GM23248 (cell line): ENCODE measurements at places on chromosomes 6 and 20. TPM values are rescaled to one million over a fixed set of nuclear protein-coding genes. Genes with fewer than 3 reads are reported as not detected.

DNA sequence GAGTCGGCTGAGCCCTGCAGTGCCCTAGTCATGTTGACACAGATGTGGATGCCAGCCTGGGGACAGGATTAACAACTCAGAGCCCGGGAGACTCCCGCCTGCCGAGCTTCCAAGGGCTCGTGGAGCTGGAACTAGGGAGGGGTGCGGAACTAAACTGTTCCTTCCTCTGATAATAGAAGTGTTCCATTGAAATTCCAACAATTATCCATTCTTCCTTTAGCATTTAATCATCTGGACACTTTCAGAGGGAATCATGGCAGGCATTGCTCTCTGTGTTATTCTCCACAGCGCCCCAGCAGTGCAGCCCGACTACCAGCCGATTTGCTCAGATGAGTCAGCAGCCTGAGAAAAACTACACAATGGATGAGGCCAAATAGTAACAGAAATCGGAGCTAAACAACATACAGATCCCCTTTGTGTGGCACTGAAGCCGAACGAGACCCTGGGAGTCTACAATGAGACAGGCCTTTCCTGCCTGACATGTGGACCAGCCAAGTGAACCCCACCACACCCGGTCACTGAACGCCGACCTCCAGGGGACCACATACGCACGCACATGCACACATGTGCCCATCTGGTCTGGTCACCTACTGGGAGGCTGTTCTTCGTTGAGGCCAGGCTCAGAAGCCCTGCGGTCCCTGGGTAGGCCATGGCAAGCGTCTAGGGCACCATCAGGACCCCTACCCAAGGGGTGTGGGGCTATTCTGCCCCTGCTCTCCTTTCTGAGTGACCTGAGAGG lies 238.4 kb upstream of the AFDN start:
- no peak for DNase-seq
- no peaks in the 10 kb centered on the region for H3K36me3 ChIP-seq
- no peak overlapping the region for H3K27ac ChIP-seq
- no peak overlapping the region for H3K4me3 ChIP-seq

DNA sequence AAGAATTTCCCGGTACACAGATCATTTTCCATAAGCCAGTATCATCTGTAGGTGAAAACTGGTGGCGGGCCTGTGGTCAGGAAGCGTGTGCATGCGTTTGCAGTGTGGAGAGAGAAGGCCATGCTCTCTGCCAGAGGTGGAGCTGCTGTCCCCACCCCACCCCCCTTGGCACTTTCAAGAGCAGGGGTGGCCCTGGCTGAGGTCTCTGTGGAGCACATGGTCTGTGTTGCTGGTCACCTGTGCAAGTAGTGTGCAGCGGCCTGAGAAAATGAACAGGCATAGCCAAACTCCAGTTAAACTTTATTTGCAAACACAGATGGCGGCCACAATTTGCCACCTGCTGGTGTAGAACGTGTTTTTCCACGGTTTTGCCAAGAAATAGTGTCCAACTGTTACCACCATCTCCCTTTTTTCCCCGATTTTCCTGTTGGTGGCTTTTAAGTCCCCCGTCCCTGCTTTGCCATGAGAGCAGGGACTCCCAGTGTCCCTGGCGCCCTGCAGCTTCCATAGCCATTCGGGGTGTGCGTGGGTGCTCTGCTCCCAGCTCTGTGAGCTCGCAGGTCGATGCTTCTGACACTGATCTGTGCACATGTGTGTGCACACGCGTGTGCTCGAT lies 2.5 kb downstream of the ADRM1 start:
- peaks cover 14% of the 10 kb centered on the region for H3K4me1 ChIP-seq
- H3K4me3 ChIP-seq: peak overlapping the region; percentile 83
- no peak overlapping the region for H3K27ac ChIP-seq
- peaks cover 8% of the 10 kb centered on the region; the same call in 1 of the 2 replicates for H3K36me3 ChIP-seq

Gene HTR1B
- not detected in 2 replicates for total RNA-seq

Gene GTF2H4
- 12.8 and 21.7 TPM in 2 replicates for total RNA-seq

GRCh38 chr20:38270869-38271605 lies 10.5 kb upstream of the KIAA1755 start:
- H3K4me1 ChIP-seq: peaks cover 46% of the 10 kb centered on the region
- no peaks in the 10 kb centered on the region for H3K27me3 ChIP-seq
- H3K4me3 ChIP-seq: no peak overlapping the region

GRCh38 chr20:36030149-36030548 lies 61.8 kb downstream of the CNBD2 start:
- no peaks in the 10 kb centered on the region for H3K4me1 ChIP-seq
- no peak overlapping the region for H3K4me3 ChIP-seq
- H3K27me3 ChIP-seq: no peaks in the 10 kb centered on the region
- DNase-seq: no peak
- H3K36me3 ChIP-seq: no peaks in the 10 kb centered on the region

Gene CBFA2T2
- total RNA-seq: 5.3 and 8.6 TPM in 2 replicates

DNA sequence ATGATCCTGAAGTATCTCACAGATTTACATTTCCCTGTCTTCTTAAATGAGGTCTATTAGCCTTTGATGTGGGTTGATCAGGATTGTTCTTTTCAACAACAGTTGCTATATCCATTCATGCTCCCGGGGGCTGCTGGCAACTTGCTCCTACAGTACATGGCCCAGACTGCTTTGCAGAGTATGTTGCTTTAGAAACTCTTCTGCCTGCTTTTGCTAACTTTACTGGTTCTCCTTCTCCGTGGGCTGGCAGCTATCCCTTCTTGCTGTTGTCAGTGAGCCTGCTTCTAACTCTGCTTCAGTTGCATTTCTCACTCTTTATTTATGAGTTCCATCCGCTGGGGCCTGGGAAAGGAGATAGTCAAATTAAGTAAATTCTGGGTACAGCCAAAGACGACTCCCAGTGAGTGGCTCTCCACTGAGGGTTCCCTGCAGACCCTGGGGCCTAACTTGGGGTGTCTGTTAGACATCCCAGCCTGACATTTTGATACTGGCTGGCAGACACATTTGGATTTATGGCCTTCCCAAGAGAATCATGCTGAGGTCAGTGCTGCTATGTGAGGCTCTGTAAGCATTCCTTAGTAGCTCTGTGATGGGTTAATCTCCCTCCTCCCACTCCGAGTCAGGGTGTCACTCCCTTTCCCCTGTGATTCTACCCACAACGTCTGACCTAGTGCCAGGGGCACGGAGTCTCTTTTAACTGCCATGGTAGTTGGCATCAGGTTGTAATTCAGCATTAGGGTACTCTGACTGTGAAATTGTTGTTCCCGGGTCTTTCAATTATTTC lies 73.6 kb downstream of the SLX4IP start:
- H3K4me1 ChIP-seq: peaks cover 31% of the 10 kb centered on the region
- H3K27me3 ChIP-seq: no peaks in the 10 kb centered on the region
- H3K27ac ChIP-seq: peak overlapping the region; percentile 44
- H3K4me3 ChIP-seq: no peak overlapping the region
- H3K36me3 ChIP-seq: no peaks in the 10 kb centered on the region

DNA sequence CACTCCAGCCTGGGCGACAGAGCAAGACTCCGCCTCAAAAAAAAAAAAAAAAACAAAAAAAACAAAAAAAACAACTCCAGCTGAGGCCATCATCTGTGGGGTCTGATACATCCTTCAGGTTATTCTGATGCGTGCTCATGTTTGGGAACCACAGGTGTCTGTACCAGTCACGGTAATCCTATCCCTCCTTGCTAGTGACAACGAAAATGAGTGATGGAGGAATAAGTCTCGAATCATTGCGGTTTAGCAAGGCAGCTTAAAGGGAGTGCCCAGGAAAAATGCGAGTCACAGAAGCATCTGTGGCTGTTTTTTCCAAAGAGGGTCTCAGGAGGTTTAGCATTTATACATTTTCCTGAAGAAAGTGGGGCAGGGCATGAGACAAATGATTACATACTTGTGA lies 48.8 kb downstream of the MCUR1 start:
- H3K36me3 ChIP-seq: no peaks in the 10 kb centered on the region
- H3K4me1 ChIP-seq: peaks cover 49% of the 10 kb centered on the region
- H3K27ac ChIP-seq: peak overlapping the region; percentile 58
- no peaks in the 10 kb centered on the region for H3K27me3 ChIP-seq
- no peak overlapping the region for H3K4me3 ChIP-seq

- H3K4me1 ChIP-seq: no peaks in the 10 kb centered on the region
- no peak overlapping the region for H3K4me3 ChIP-seq
Observed at GRCh38 chr6:147678253-147678652, 169.8 kb downstream of the SAMD5 start.

- H3K27me3 ChIP-seq: no peaks in the 10 kb centered on the region
- H3K4me3 ChIP-seq: peak overlapping the region; percentile 67
- H3K4me1 ChIP-seq: peaks cover 63% of the 10 kb centered on the region
- DNase-seq: peak; percentile 75
Observed at GRCh38 chr6:118708744-118709143, 57.4 kb upstream of the CEP85L start.

GRCh38 chr20:33130568-33131061 lies 37.3 kb upstream of the BPIFA2 start:
- H3K36me3 ChIP-seq: no peaks in the 10 kb centered on the region
- H3K27me3 ChIP-seq: peaks cover 9% of the 10 kb centered on the region; the same call in 1 of the 2 replicates
- H3K27ac ChIP-seq: peak overlapping the region; percentile 58
- H3K4me1 ChIP-seq: peaks cover 6% of the 10 kb centered on the region
- DNase-seq: peak; percentile 92

Gene EBF4
- total RNA-seq: 0.76 TPM in 1 of 2 replicates, not detected in the other

Gene MYLK4
- total RNA-seq: 0.43 and 0.51 TPM in 2 replicates

Gene RNF39
- not detected in 2 replicates for total RNA-seq

Gene PRSS16
- 0.86 TPM in 1 of 2 replicates, not detected in the other for total RNA-seq

DNA sequence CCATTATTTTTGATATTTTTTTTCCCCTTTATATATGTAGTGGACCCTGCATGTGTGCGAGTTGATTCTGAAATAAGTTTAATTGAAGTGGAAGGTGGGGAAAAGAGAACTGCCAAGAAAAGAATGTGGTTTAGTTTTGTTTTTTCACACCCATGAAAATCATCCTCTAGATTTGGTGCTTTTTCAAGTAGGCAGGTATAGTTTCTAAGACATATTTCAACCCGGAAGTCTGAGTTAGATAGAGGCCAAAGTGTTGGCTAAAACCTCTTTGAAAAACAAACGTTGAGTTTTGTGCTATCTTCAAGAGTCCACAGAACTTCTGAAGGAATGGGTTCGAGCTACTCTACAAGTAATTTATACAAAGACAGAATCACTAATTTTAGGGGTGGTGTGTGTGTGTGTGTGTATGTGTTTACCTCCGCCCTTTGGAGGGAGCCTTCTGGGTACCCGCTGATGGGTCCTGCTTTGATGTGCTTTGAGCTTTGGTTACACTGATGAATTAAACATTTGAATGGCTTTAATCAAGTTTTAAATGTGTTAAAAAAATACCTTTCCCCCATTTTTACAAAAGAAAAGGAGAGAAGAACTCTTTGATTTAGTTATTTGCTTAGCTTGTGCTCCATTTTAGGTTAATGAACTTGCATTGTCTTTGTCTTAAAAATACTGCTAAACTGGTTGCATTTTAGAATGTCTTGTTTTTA lies 2.5 kb downstream of the RREB1 start:
- peaks cover 37% of the 10 kb centered on the region for H3K4me1 ChIP-seq
- DNase-seq: no peak
- no peaks in the 10 kb centered on the region for H3K27me3 ChIP-seq
- H3K27ac ChIP-seq: peak overlapping the region; percentile 81

Gene DTD1
- 64.6 and 73.3 TPM in 2 replicates for total RNA-seq

Gene OPRM1
- not detected in 2 replicates for total RNA-seq

- H3K36me3 ChIP-seq: peaks cover 65% of the 10 kb centered on the region
- H3K4me1 ChIP-seq: peaks cover 10% of the 10 kb centered on the region
- H3K27ac ChIP-seq: no peak overlapping the region
- no peak overlapping the region for H3K4me3 ChIP-seq
- no peaks in the 10 kb centered on the region for H3K27me3 ChIP-seq
Observed at GRCh38 chr6:148470156-148470555, 127.5 kb downstream of the SASH1 start.

- peak overlapping the region; percentile 34; the same call in 1 of the 2 replicates for H3K4me3 ChIP-seq
- H3K27ac ChIP-seq: peak overlapping the region; percentile 56
- H3K27me3 ChIP-seq: no peaks in the 10 kb centered on the region
Observed at GRCh38 chr6:107443608-107444267, 15.6 kb downstream of the PDSS2 start.

Gene PTPRA
- total RNA-seq: 27.4 and 50.8 TPM in 2 replicates

DNA sequence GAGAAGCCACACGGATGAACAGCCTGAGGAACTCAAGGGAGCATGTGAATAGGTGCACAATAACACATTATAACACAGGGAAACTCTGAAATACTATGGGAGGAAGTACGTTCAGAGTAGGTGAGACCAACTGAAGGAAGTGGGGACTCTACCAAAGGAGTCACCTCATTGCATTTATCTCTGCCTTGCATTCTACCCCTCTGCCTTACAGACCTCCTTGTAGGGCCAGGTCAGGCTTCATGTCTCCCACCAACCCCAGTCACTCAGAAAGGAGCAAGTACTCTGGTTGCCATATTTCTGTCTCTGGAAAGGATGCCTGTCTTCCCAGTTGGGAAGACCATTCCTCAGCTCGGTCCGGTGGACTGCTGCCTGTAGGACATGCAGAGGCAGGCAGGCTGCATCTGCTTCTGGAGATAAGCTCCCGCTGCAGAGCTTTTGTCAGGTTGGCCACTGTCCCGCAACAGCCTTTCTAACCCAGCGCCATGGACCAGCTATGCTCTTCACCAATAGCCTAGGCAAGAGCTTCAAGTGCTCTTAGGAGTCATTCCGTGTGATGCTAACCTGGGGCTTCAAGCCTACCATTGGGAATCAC lies 51.6 kb upstream of the ASIP start:
- H3K27ac ChIP-seq: no peak overlapping the region
- no peak for DNase-seq
- H3K4me3 ChIP-seq: no peak overlapping the region
- H3K4me1 ChIP-seq: peaks cover 20% of the 10 kb centered on the region
- H3K36me3 ChIP-seq: no peaks in the 10 kb centered on the region

- H3K27ac ChIP-seq: peak within 1 kb of the TSS; percentile 68
- peak within 1 kb of the TSS; percentile 79 for H3K4me3 ChIP-seq
- H3K4me1 ChIP-seq: 0 out of 2 replicates have a peak, but pooled peaks cover 5% of the 10 kb centered on the region
- H3K27me3 ChIP-seq: no peaks in the 10 kb centered on the region
- H3K36me3 ChIP-seq: no peaks in the 10 kb centered on the region; the same call in 1 of the 2 replicates
- DNase-seq: peak; percentile 83
Observed at GRCh38 chr6:73452107-73452461, at the start of gene CGAS. Gene CGAS, minus strand, starts transcription at chr6:73452297. Its CDS starts 116 bp downstream, at chr6:73452181.
